ENCODE measurements at places on chromosomes 11 and 22. TPM values are rescaled to one million over a fixed set of nuclear protein-coding genes. Genes with fewer than 3 reads are reported as not detected.

The MMP12 gene
- total RNA-seq: not detected

The LRRC74B gene
- not detected for total RNA-seq

The OMP gene
- total RNA-seq: not detected

The P2RY6 gene
- 0.14 TPM for total RNA-seq

The MN1 gene
- 0.65 TPM for total RNA-seq

The CYP2D6 gene
- 0.13 TPM for total RNA-seq

The MAP6 gene
- total RNA-seq: 0.27 TPM

The FOLR1 gene
- not detected for total RNA-seq

The GLYATL1 gene
- total RNA-seq: not detected

The NLRP14 gene
- 0.53 TPM for total RNA-seq

The RAB39A gene
- not detected for total RNA-seq

The AQP11 gene
- total RNA-seq: 0.29 TPM

All from thoracic aorta endothelial cell (primary cell).